ENCODE measurements at places on chromosomes 11 and 22. TPM values are rescaled to one million over a fixed set of nuclear protein-coding genes. Genes with fewer than 3 reads are reported as not detected.

- peak overlapping the region; percentile 96 for H3K4me3 ChIP-seq
- no peaks in the 10 kb centered on the region for H3K36me3 ChIP-seq
- peak overlapping the region; percentile 88 for H3K27ac ChIP-seq
- H3K4me1 ChIP-seq = peaks cover 13% of the 10 kb centered on the region
These were observed 624 bp downstream of the CBL start for GRCh38 chr11:119206511-119207414.

DNA sequence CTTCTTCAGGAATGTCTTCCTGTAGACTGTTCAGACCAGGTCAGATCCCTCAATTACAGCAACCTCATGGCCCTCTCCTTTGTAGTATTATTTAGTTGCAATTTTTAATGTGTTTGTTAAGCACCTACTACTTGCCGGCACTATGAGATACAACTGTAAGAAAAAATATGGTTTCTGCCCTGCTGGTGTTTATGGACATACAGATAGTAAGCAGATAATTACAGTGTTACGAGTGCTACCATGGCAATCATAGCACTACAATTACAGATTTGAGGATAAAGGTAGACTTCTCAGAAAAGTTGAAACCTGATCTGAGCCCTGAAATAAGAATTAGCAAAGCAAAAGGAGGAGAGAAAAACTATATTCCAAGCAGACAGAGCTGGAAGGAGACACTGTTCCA lies 2.8 kb downstream of the LRRC51 start:
- H3K36me3 ChIP-seq = peaks cover 9% of the 10 kb centered on the region
- no peak overlapping the region for H3K4me3 ChIP-seq
- no peak for DNase-seq
- no peak overlapping the region for H3K27ac ChIP-seq
- H3K4me1 ChIP-seq = peaks cover 6% of the 10 kb centered on the region

DNA sequence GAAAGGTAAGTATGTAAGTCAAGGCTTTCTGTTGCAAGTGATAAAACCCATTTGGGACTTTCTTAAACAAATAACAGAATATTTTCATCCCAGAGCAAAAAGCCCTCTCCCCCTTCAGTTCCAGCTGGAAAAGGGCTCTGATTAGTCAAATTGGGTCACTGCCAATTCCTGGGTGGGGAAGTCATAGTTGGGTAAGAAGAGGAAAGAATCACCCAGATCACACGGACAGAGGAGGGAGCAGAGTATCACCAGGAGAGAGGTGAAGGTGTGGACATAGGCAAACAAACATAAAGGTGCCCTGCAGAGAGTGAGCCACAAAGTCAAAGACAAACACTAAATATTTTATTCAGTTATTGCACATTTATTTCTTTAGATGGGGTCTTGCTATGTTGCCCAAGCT lies 36.3 kb upstream of the SORL1 start:
- no peak overlapping the region for H3K27ac ChIP-seq
- no peaks in the 10 kb centered on the region for H3K4me1 ChIP-seq
- DNase-seq = no peak
- H3K36me3 ChIP-seq = no peaks in the 10 kb centered on the region
- no peak overlapping the region for H3K4me3 ChIP-seq
- H3K27me3 ChIP-seq = no peaks in the 10 kb centered on the region

DNA sequence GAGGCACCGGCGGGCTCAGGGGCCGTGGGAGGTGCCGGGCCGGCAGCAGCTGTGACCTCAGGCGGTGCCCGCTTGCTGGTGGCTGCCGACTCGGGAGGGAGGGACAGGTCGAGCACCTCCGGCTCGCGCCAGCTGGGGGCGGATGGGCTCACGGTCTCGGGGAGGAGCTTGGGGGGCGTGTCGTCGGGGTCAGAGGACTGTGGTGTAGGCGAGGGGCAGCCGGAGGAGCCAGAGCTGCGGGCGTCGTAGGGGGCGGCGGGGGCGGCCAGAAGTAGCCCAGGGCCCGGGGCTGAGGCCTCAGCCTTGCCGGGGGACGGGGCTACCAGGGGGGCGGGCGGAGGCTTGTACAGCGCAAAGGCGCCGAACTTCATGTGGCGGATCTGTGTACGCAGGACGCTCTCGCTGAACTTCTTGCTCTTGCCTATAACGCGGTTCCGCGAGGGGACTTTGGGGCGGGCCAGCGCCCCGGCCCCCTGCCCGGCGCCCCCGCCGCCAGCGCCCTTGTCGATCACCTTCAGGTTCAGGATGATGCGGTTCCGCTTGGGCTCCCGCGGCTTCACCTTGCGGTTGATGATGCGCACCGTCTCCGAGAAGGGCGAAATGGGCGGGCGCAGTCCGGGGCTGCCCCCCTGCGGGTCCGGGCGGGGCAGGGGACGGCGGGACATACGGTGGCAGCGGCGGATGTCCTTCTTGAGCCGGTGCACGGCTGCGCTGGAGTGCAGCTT lies 5.5 kb downstream of the CBX6 start:
- no peak overlapping the region for H3K4me3 ChIP-seq
- no peaks in the 10 kb centered on the region for H3K27me3 ChIP-seq
- H3K4me1 ChIP-seq = peaks cover 34% of the 10 kb centered on the region
- DNase-seq = no peak
- peaks cover 49% of the 10 kb centered on the region for H3K36me3 ChIP-seq
- no peak overlapping the region for H3K27ac ChIP-seq

DNA sequence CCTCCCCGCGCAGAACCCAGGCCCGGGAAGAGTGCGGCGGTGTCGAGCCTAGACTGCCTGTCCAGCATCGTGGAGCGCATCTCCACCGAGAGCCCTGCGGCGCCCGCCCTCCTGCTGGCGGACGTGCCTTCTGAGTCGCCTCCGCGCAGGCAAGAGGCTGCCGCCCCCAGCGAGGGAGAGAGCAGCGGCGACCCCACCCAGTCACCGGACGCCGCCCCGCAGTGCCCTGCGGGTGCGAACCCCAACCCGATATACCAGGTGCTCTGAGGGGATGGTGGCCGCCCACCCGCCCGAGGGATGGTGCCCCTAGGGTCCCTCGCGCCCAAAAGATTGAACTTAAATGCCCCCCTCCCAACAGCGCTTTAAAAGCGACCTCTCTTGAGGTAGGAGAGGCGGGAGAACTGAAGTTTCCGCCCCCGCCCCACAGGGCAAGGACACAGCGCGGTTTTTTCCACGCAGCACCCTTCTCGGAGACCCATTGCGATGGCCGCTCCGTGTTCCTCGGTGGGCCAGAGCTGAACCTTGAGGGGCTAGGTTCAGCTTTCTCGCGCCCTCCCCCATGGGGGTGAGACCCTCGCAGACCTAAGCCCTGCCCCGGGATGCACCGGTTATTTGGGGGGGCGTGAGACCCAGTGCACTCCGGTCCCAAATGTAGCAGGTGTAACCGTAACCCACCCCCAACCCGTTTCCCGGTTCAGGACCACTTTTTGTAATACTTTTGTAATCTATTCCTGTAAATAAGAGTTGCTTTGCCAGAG lies 2.0 kb downstream of the MYOD1 start:
- H3K27ac ChIP-seq = no peak overlapping the region
- H3K4me1 ChIP-seq = peaks cover 10% of the 10 kb centered on the region
- DNase-seq = no peak

DNA sequence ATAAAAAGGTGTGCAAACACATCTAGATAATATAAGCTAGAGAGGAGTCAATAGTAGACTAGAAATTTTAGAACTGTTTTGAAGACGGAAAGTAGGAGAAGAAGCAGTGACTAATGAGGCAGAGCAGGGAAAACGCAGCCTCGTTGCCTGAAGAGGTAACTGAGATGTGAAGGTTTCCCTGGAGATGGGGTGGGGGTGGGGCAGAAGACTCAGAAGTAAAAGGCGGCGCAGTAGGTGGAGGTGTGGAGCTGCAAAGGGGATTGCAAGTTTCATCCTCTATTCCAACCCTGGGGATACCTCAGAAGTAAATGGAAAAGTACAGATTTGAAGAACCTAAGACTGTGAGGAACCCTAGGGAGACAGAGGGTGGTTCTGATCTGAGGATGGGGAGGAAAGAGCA lies 109.5 kb downstream of the TMPRSS5 start:
- no peak overlapping the region for H3K27ac ChIP-seq
- no peak for DNase-seq
- peaks cover 9% of the 10 kb centered on the region for H3K4me1 ChIP-seq
- no peaks in the 10 kb centered on the region for H3K36me3 ChIP-seq

DNA sequence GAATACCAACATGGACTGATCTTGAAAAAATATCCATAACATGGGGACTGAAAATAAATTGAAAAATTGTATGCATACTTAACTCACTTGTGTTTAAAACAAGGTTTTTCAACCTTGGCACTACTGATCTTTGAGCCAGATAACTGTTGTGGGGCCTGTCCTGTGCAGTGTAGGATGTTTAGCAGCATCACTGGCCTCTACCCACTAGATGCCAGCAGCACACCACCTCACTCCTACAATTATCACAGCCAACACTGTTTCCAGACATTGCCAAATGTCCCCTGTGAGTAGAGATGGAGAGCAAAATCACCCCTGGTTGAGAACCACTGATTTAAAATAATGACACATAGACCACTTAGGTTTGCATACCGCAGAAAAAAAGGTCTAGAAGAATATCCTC lies 45.0 kb upstream of the SLC1A2 start:
- no peak overlapping the region for H3K4me3 ChIP-seq
- DNase-seq = no peak
- no peaks in the 10 kb centered on the region for H3K4me1 ChIP-seq
- no peak overlapping the region for H3K27ac ChIP-seq
- H3K36me3 ChIP-seq = no peaks in the 10 kb centered on the region

- H3K4me3 ChIP-seq = no peak overlapping the region
- H3K4me1 ChIP-seq = no peaks in the 10 kb centered on the region
- no peaks in the 10 kb centered on the region for H3K27me3 ChIP-seq
- DNase-seq = peak; percentile 60
These were observed 29.0 kb upstream of the API5 start for GRCh38 chr11:43282607-43283440.

DNA sequence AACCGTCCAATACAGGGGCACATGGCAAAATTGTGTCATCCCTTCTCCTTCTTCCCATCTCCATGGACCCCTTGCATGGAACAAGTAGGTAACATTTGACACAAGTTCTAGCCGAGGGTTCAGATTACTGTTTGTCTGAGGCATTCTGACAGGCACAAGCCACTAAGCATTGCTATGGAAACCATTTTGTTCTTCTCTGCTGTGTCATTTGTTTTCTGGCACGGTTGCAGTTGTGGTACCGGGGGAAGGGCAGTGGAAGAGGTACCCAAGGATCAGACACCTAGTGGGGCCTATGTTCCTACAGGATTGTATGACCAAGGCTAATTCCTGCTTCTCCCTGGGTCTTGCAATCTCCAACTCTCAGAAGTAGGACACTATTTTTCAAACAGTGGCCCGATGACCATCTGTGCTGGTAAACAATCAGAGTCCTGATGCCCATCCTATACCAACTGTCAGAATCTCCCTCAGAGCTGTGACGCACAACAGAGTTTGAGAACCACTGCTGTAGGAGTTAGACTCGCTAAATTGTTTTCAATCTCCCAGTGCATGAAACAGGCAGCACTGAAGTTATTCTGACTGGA lies 69.3 kb downstream of the KCNC1 start:
- H3K4me3 ChIP-seq = no peak overlapping the region
- H3K27me3 ChIP-seq = peaks cover 4% of the 10 kb centered on the region
- DNase-seq = no peak
- H3K27ac ChIP-seq = no peak overlapping the region
- no peaks in the 10 kb centered on the region for H3K4me1 ChIP-seq

- peaks cover 11% of the 10 kb centered on the region for H3K4me1 ChIP-seq
- H3K27me3 ChIP-seq = no peaks in the 10 kb centered on the region
These were observed 8.5 kb downstream of the SH3BP1 start for GRCh38 chr22:37647928-37648327.

- H3K4me3 ChIP-seq = no peak overlapping the region
- no peak overlapping the region for H3K27ac ChIP-seq
- H3K4me1 ChIP-seq = peaks cover 19% of the 10 kb centered on the region
- peaks cover 38% of the 10 kb centered on the region for H3K27me3 ChIP-seq
- no peaks in the 10 kb centered on the region for H3K36me3 ChIP-seq
- DNase-seq = no peak
These were observed 3.1 kb downstream of the GRIK4 start for GRCh38 chr11:120514541-120515121.

Gene OVCH2
- polyA plus RNA-seq = not detected

Gene DEPDC7
- polyA plus RNA-seq = 13.8 TPM

Gene PLEKHB1
- polyA plus RNA-seq = 0.49 TPM

Gene CRYBA4
- 2.1 TPM for polyA plus RNA-seq

Gene PATE2
- polyA plus RNA-seq = 0.05 TPM

Gene MRPL40
- polyA plus RNA-seq = 223 TPM

Gene STX5
- polyA plus RNA-seq = 23.7 TPM

Gene DGCR6
- 3.8 TPM for polyA plus RNA-seq

Gene RFPL3
- not detected for polyA plus RNA-seq

Gene P2RY2
- not detected for polyA plus RNA-seq

Data from K562 (cell line).